ENCODE measurements at places on chromosomes 2 and 18.

DNA sequence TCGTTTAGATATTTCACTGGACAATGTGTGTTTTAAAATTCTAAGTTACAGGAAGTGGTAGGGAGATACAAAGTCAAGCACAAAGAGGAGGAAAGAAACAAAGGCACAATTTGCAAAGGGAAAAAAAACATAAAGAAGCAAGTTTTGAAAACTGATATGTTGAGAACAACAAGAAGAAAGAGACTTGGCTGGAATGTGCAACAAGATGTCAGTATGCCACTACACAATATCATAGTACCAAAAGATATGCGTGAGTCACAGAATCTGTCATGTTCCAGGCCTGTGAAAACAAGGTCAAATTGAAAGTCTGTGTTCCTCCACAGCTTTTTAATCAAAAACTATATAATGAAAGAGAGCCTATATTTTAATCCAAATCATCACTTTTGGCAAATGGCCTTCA lies 12.0 kb downstream of the EXOC6B start:
- no peak overlapping the region for H3K27ac ChIP-seq
- no peak for DNase-seq
- peaks cover 26% of the 10 kb centered on the region for H3K36me3 ChIP-seq
- no peak overlapping the region for H3K4me3 ChIP-seq
- H3K4me1 ChIP-seq, result peaks cover 8% of the 10 kb centered on the region

DNA sequence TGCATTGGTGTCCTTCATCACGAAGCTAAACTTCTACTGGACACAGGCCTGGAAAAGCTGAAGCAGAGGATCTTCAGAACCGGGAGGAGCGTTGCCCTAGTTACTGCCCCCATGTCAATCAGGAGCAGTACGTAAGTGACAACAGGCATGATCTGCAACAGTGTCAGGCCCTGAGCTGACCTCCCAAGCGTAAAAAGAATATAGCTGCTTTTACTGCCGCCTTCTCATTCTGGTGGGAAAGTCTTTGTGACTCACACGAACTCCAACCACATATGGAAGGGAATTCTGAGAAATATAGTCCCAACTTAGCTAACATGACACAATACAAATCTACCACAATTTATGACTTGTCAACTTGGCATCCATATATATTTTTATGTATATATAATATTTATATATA lies 1007.7 kb upstream of the CDH2 start:
- no peak for DNase-seq
- no peaks in the 10 kb centered on the region for H3K36me3 ChIP-seq
- H3K27ac ChIP-seq, result no peak overlapping the region
- no peaks in the 10 kb centered on the region for H3K27me3 ChIP-seq
- peaks cover 3% of the 10 kb centered on the region for H3K4me1 ChIP-seq

DNA sequence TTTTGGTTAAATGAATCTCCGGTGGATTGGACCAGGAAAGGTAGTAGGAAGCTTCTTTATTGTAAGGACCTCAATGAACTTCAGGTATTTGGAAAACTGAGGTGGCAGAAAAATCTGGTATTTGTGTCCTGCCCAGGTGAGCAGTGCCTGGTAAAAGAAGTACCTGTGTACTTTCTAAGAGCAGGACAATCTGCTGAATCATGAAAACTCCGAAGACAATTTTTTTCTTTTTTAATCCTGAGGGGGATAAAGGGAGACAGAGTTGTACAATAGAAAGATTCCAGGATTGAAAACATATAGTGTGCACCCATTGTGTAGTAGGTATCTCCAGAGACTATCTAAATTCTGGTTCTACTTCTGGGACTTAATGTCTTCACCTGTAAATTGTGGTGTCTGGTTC lies 191.8 kb upstream of the SPOPL start:
- no peak overlapping the region for H3K27ac ChIP-seq
- peaks cover 3% of the 10 kb centered on the region for H3K36me3 ChIP-seq
- peaks cover 20% of the 10 kb centered on the region for H3K4me1 ChIP-seq
- H3K27me3 ChIP-seq, result no peaks in the 10 kb centered on the region

- no peaks in the 10 kb centered on the region for H3K27me3 ChIP-seq
- peaks cover 14% of the 10 kb centered on the region for H3K4me1 ChIP-seq
- H3K36me3 ChIP-seq, result peaks cover 1% of the 10 kb centered on the region
- H3K4me3 ChIP-seq, result no peak overlapping the region
- no peak overlapping the region for H3K27ac ChIP-seq
Observed at GRCh38 chr2:137539336-137539735, 424.9 kb upstream of the HNMT start.

Data from progenitor cell of endocrine pancreas (in vitro differentiated cells).